Memory B cell (primary cell): ENCODE measurements at places on chromosomes 2 and 18.

- DNase-seq, result no peak
These were observed 88.9 kb downstream of the TTN start for GRCh38 chr2:178718283-178718682.

DNA sequence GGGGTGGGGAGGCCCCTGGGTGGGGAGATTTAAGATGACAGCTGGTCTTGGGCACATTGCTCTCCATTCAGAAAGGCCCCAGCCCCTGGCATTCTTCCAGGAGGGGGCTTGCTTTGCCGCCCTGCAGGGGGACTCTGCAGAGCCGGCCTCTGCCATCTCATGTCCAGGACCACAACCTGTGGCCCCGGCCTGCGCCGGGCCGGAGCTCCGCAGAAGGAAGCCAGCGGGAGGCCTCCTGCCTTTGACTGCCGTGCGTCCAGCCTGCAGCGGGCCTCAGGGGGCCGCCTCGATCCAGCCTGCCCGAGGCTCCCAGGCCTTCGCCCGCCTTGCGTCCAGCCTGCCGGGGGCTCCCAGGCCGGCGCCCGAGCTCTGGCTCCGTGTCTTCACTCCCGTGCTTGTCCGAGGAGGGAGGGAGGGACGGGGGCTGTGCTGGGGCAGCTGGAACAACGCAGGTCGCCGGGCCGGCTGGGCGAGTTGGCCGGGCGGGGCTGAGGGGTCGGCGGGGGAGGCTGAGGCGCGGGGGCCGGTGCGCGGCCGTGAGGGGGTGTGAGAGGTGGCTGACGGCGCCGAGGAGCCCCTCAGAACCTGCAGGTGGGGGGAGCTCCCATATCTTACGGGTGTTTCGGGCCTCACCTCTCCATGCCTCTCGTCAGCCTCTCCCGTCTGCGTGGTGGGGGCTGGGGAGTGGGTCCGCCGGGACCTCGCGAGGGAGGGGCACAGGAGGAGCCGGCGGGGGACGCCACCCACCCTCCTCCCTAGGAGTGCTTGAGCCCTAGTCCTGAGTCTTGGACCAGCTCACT lies 20.4 kb downstream of the GPC1 start:
- DNase-seq, result no peak

DNA sequence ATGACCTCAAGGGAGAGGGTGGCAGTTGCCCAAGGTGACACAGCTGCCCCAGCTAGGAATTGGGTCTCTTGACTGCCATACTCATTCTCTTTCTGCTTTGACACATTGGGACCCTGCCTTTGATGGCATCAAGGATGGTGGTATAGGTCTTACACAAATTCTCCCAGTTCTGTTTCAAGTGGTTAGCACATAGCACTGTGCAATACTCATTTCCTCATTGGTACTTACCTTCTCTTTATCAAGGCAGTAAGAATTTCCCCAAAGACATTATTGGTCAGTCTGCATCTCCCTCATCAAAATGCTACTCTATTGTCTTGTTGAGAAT lies 35.9 kb upstream of the CCDC93 start:
- DNase-seq, result no peak

DNA sequence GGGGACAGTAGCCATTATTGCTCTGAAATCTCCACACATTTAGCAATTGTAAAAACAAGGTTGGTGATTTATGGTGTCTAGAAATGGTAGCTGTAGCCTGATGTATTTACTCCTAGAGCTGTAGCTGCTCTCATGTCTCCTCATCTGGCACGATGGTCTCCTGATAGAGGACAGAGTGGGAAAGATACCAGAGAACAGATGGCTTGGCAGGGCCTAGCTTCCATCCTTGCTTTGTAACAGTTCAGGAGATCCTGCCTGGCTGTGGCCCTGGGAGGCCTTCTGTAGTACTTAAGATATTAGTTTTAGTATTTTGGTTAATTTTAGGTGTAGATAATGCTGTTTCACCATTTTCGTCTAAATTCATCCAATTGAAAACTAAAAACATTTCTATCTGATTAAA lies 6.7 kb downstream of the ATG16L1 start:
- no peak for DNase-seq

DNA sequence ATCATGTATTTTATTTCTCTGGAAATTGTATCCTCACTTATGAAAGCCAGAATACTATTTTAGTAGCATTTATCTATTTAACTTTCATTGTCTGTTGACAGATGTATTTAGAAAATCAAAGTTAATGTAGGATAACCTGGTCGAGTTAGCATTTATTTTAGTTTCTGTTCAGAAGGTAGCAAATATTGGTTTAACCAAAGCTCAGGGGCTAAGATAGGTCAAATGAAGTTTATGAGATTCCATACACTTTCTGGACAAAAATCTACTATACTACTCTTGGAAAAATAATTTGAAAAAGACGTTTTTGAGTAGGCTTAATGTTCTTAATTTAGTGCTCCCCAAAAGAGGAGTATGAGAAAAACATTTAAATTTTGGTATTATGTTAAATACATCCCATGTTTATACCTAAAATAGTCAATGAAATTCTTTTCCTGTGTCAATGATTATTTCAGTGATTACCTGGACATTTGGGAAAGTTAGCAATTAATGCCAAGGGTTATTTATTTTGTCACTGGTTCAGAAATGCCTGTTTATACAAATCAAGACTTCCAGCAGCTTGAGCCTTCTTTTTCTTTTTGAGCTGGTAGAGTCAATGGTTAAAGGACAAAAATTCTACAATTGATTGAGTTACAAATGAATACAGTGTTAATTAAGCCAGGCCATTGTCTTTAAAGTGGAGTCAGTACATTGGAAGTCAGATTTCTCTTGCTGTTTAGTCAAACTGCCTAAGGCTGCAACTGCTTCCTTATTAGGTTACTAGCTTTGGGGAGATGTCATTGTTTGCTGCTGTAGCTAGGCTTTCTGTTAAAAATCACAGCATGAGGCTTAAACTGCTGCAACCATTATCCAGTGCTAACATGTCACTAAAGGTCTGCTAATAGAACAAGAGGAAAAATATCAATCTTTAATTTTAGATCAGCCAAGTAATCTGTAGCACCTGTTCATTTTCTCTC lies 182.3 kb downstream of the CAMKMT start:
- DNase-seq, result no peak
